ENCODE measurements at places on chromosomes 3 and 15. TPM values are rescaled to one million over a fixed set of nuclear protein-coding genes. Genes with fewer than 3 reads are reported as not detected.

The RETNLB gene
- total RNA-seq: not detected

The IQCF5 gene
- not detected for total RNA-seq

The LOXL1 gene
- 14.6 TPM for total RNA-seq

The TRAK1 gene
- 273 TPM for total RNA-seq

The MKRN3 gene
- total RNA-seq: 0.38 TPM

The GOLGA8S gene
- 0.16 TPM for total RNA-seq

The GOLGA8J gene
- total RNA-seq: not detected

The CCDC13 gene
- total RNA-seq: 0.24 TPM

Data from Right ventricle myocardium superior (tissue), 1 donor.